Activated CD4-positive, alpha-beta T cell treated with anti-CD3 and anti-CD28 coated beads, Interleukin-2, amount 10 ng/mL, durations not matched to agents 24 days and 14 days (primary cell): ENCODE measurements at places on chromosomes 4 and X. TPM values are rescaled to one million over a fixed set of nuclear protein-coding genes. Genes with fewer than 3 reads are reported as not detected.

Gene CXCL5
- total RNA-seq, result not detected in 2 replicates

Gene AFF2
- total RNA-seq, result 0.70 and 1.1 TPM in 2 replicates

Gene GLOD5
- total RNA-seq, result not detected in 2 replicates

GRCh38 chrX:1248331-1249061 is 20.1 kb upstream of the CSF2RA start:
- DNase-seq, result peak; percentile 74

- DNase-seq, result no peak
Measured at GRCh38 chr4:87680271-87680670, 30.2 kb downstream of the DMP1 start.

GRCh38 chr4:74279716-74280115 is 28.6 kb upstream of the EPGN start:
- no peak for DNase-seq

- DNase-seq, result no peak
Measured at GRCh38 chr4:1825326-1825725, 30.6 kb downstream of the LETM1 start.

- no peak for DNase-seq
Measured at GRCh38 chr4:100880011-100880410, 362.2 kb upstream of the EMCN start.

- DNase-seq, result no peak
Measured at GRCh38 chr4:173403051-173403450, 4.1 kb upstream of the SCRG1 start.
